PC-3 (cell line): ENCODE measurements at places on chromosomes 1 and 21. TPM values are rescaled to one million over a fixed set of nuclear protein-coding genes. Genes with fewer than 3 reads are reported as not detected.

Gene ETV3L
- not detected in 2 replicates for total RNA-seq

Gene COL11A1
- not detected in 2 replicates for total RNA-seq

Gene DAB1
- total RNA-seq: not detected in 2 replicates

- H3K27me3 ChIP-seq: no peaks in the 10 kb centered on the region
- no peak overlapping the region for H3K27ac ChIP-seq
- no peaks in the 10 kb centered on the region for H3K4me1 ChIP-seq
- no peak overlapping the region for H3K4me3 ChIP-seq
- DNase-seq: no peak
Observed at GRCh38 chr1:178379807-178380206, 117.0 kb downstream of the CLEC20A start.

DNA sequence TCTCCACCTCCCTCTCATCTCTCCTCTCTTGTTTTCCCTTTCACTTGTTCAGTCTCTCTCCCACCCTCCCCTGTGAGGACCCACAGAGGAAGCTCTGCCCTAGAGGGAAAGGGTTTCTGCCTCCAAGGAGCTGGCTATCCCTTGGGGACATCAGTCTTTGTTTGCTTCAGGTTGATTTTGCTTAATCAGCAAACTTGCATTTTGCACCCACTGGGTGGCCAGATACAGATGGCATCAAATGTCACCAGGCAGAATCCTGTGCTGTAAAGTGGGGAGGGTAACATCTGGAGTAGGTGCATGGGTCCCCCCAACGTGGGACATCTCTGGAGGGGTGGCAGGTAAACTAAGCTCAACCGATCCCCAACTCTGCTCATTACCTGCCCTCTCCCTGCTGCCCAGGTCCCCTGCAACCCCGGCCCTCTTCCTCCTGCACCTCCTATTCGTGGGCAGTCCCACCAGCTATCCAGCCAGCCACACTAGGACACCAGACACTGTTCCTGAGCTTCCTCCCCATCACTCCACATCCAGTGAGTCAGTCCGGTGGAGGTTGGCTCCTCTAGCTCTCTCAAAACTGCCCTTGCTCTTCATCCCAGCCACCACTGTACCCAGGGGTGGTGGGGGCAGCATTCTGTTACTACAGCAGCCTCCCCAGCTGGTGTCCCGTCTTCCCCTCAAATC is 123.3 kb downstream of the KCNN3 start:
- H3K36me3 ChIP-seq: no peaks in the 10 kb centered on the region
- no peak overlapping the region for H3K27ac ChIP-seq
- H3K4me3 ChIP-seq: no peak overlapping the region
- DNase-seq: no peak
- peaks cover 86% of the 10 kb centered on the region for H3K27me3 ChIP-seq
- H3K4me1 ChIP-seq: no peaks in the 10 kb centered on the region

DNA sequence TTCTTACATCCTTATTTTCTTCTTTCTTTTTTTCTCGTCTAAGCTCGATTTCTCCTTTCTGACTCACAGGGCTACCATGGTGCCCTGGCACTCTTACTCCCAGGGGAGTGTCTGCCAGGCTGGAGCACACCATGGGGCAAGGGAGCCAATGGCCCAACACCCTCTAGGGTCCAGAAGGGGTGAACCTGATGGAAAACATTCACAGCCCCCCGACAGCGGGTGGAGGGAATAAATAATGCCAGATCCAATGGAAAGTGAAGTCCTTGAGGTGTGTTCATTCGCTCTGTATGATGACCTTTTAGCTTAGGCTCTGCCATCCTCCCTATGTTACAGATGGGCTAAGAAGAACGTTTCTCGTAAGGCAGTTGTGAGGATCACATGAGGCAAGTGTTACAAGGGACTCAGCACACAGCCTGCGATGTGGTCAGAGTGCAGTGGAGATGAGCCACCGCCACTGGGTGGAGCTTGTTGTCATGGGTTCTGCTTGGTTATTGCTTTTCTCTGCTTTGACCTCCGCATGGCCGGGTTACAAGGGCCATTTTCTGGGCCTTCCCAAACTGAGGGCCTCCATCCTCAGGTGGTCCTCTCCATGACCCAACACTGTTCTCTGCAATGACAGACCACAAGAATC is 3.5 kb upstream of the FCMR start:
- H3K36me3 ChIP-seq: no peaks in the 10 kb centered on the region

DNA sequence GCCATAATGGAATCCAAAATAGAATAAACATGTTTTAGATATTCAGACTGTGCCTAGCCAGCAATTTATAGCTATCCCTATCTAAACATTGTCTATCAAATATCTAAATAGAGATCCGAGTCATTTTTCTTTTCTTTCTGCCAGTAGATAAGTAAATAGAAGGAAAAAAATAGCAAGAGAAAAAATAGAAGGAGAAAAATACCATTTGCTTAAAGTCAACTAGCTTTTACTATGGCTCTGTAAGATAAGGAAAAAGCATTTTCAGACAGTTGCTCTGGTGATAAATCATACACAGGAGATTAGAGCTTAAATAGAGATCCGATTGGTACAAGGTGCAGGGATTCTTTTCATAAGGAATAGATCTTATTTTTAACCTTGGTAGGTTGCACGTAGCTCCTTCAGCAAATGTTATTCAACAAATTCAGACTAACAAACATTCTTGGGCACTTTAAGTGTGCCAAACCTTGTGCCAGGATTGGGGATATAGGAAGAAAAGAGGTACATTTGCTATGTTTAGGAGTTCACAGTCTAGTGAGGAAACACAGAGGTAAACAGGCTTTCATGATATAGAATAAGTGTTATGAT is 70.1 kb upstream of the CCDC190 start:
- H3K4me3 ChIP-seq: no peak overlapping the region
- H3K36me3 ChIP-seq: no peaks in the 10 kb centered on the region
- no peak overlapping the region for H3K27ac ChIP-seq
- H3K4me1 ChIP-seq: no peaks in the 10 kb centered on the region
- no peaks in the 10 kb centered on the region for H3K27me3 ChIP-seq
- DNase-seq: no peak

GRCh38 chr21:41932191-41932575 is 21.6 kb downstream of the C2CD2 start:
- no peaks in the 10 kb centered on the region for H3K27me3 ChIP-seq
- peak overlapping the region; percentile 90 for H3K27ac ChIP-seq
- DNase-seq: peak; percentile 98
- H3K36me3 ChIP-seq: 0 out of 2 replicates have a peak, but pooled peaks cover 4% of the 10 kb centered on the region

- H3K36me3 ChIP-seq: peaks cover 25% of the 10 kb centered on the region
- peak within 1 kb of the TSS; percentile 90 for H3K27ac ChIP-seq
- peak within 1 kb of the TSS; percentile 93 for H3K4me3 ChIP-seq
- DNase-seq: peak; percentile 91
- no peaks in the 10 kb centered on the region for H3K27me3 ChIP-seq
- H3K4me1 ChIP-seq: peaks cover 13% of the 10 kb centered on the region
Observed at GRCh38 chr1:155688324-155689080, at the start of gene YY1AP1. Gene YY1AP1 (minus strand): TSS chr1:155688774. CDS start chr1:155680436, 8,338 bp downstream.

DNA sequence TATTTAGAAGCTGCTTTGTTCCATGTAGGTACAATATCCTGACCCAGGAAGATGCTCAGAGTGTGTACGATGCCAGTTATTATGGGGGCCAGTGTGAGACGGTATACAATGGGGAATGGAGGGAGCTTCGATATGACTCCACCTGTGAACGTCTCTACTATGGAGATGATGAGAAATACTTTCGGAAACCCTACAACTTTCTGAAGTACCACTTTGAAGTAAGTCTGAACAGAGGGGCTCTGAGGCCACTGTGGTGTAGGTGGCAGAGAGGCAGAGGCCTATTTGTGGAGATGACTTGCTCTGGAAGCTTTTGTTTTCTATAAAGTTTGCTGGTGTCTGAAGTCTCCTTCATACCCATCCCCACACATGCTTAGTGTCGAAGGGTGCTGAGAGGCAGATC is 26.8 kb downstream of the C8A start:
- H3K4me3 ChIP-seq: no peak overlapping the region
- H3K27me3 ChIP-seq: peaks cover 23% of the 10 kb centered on the region
- no peaks in the 10 kb centered on the region for H3K36me3 ChIP-seq
- H3K27ac ChIP-seq: no peak overlapping the region
- DNase-seq: no peak
- H3K4me1 ChIP-seq: no peaks in the 10 kb centered on the region

DNA sequence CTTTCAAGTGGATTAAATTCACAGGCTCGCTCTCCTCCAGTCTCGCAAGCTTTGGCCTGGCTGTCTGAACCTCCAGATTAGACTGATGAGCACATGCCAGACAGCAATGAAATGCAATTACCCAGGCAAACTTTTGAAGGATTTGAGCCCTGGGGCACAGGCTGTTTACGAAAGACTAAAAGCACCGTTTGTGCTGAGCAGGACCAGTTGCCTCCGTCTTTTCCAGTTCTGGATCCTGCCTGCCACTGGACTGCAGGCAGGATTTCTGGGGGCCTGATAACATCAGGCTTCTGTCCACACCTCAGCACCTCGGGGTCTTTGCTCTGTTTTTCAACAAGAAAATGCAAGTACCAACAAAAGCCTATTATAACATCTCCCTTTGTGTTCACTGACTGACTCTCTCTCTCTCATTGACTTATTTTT is 145.7 kb downstream of the CLIC6 start:
- DNase-seq: no peak
- no peaks in the 10 kb centered on the region for H3K27me3 ChIP-seq
- no peak overlapping the region for H3K4me3 ChIP-seq
- H3K36me3 ChIP-seq: peaks cover 71% of the 10 kb centered on the region
- peaks cover 61% of the 10 kb centered on the region for H3K4me1 ChIP-seq
- peak overlapping the region; percentile 96 for H3K27ac ChIP-seq

- 0 out of 2 replicates have a peak, but pooled peaks cover 4% of the 10 kb centered on the region for H3K36me3 ChIP-seq
- no peak overlapping the region for H3K4me3 ChIP-seq
- peak; percentile 76 for DNase-seq
- no peak overlapping the region for H3K27ac ChIP-seq
Observed at GRCh38 chr1:183093786-183094298, 70.6 kb downstream of the LAMC1 start.

DNA sequence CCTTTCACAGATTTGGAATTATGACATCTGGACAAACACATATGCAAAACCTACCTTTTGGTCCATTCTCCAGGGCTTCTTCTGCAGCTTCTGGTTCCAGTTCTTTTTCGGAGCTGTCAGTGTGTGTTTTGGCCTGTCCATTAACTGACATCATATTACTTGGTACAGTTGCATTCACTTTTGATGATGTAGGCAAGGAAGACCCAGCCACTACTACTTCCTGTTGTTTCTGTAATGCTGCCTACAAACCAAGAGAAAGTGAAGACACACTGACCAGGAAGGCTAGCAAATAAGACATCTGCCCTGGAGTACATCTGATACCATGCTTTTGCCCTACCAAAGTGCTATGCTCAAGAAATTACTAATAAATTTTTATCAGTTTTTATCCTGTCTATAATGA is 31.9 kb downstream of the ACBD3 start:
- no peak overlapping the region for H3K27ac ChIP-seq
- H3K4me1 ChIP-seq: no peaks in the 10 kb centered on the region
- no peak for DNase-seq
- H3K4me3 ChIP-seq: no peak overlapping the region

GRCh38 chr1:30271401-30272276 is 451.7 kb downstream of the MATN1 start:
- H3K27ac ChIP-seq: no peak overlapping the region
- no peaks in the 10 kb centered on the region for H3K4me1 ChIP-seq
- H3K4me3 ChIP-seq: no peak overlapping the region
- no peak for DNase-seq

GRCh38 chr1:236575523-236575922 is 28.8 kb downstream of the HEATR1 start:
- no peak overlapping the region for H3K27ac ChIP-seq
- no peaks in the 10 kb centered on the region for H3K27me3 ChIP-seq
- H3K36me3 ChIP-seq: peaks cover 54% of the 10 kb centered on the region; the same call in 1 of the 2 replicates
- H3K4me1 ChIP-seq: no peaks in the 10 kb centered on the region
- DNase-seq: no peak

DNA sequence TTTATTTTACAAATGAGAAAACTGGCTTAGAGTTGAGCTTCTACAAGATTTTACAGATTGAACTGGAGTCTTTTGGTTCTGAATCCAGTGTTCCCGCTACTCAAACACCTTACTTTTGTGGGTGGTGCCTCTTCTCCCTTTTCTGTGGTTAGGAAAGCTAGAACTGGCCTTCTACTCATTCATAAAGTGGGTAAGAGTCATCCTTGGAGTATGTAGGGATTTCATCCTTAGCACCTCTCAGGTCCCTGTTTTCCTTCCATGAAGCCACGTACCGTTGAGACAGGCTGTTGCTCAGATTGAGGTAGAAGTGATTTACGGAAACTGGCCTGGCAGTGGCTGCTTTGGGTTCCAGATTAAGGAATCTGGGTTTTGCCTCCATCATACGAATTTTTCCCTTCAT is 35.8 kb downstream of the WNT4 start:
- H3K36me3 ChIP-seq: peaks cover 14% of the 10 kb centered on the region
- H3K4me3 ChIP-seq: no peak overlapping the region
- no peaks in the 10 kb centered on the region for H3K4me1 ChIP-seq
- no peak overlapping the region for H3K27ac ChIP-seq
- no peak for DNase-seq
- H3K27me3 ChIP-seq: no peaks in the 10 kb centered on the region

DNA sequence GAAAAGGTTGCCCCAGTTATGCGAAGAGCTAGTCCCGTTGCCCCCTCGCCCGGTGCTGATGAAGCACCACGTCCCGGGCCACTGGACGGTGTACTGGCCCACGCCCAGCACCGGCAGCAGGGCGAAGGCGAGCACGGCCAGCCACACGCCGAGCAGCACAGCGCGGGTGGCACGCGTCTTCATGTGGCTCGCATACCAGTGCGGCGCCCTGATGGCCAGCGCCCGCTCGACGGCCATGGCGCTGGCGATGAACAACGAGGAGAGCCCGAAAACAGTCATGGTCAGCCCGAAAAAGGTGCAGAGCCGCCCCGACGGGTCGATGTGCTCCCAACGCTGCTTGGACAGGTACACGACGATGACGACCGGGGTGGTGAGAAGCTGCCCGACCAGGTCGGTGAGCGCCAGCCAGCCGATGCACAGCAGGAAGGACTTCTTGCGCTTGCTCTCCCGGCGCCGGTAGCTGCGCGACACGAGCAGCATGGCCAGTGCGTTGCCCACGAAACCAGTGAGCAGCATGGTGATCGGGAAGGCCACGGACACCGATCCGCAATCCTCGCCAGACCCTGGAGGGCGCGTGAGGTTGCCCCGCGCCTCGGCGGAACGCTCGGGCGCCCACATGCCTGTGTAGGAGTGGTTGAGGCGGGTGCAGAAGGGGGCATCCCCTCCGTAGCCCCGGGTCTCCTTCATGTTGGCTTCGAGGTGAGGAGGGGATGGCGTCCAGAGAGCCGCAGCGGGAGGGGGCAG is 553 bp downstream of the PTGER3 start:
- H3K27ac ChIP-seq: no peak overlapping the region
- H3K4me1 ChIP-seq: no peaks in the 10 kb centered on the region
- no peaks in the 10 kb centered on the region for H3K36me3 ChIP-seq
